ENCODE measurements at places on chromosomes 5 and 9. TPM values are rescaled to one million over a fixed set of nuclear protein-coding genes. Genes with fewer than 3 reads are reported as not detected.

CDC20B gene
- 0.82 TPM for polyA plus RNA-seq

PCDHGA1 gene
- 0.79 TPM for polyA plus RNA-seq

CDK9 gene
- 62.7 TPM for polyA plus RNA-seq

NDUFA8 gene
- polyA plus RNA-seq, result 76.0 TPM

SOHLH1 gene
- polyA plus RNA-seq, result not detected

HEMGN gene
- polyA plus RNA-seq, result 2.5 TPM

FBP2 gene
- not detected for polyA plus RNA-seq

FYB1 gene
- 4.8 TPM for polyA plus RNA-seq

SLC4A9 gene
- 18.2 TPM for polyA plus RNA-seq

ELOVL7 gene
- polyA plus RNA-seq, result 0.76 TPM

FOXD4L4 gene
- polyA plus RNA-seq, result not detected

GRCh38 chr5:52469420-52469819, 318.3 kb upstream of the ITGA1 start:
- DNase-seq, result no peak

DNA sequence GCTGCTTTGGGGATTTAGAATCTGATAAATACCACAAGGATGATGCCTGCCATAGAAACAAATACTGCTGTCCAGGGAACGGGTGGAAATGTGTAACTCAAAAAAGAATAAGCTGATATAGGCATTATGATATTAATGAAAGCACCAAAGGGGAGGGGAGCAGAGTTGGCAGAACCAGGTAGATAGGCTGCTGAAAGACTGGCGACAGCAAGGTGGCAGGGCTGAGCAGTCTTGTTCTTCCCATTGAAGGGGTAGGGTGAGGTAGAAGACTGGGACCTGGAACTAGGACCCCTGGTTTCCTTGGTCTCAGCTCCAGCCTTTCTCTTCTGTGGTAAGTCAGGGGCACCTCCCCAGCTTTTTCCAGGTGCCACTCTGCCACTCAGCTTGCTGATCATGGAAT, 31.4 kb upstream of the TMOD1 start:
- DNase-seq, result no peak

GRCh38 chr9:12846035-12846434, 71.2 kb downstream of the LURAP1L start:
- DNase-seq, result no peak

GRCh38 chr5:32771037-32771436, 59.9 kb downstream of the NPR3 start:
- DNase-seq, result no peak

GRCh38 chr9:4346131-4346530, 46.3 kb upstream of the GLIS3 start:
- DNase-seq, result no peak

GRCh38 chr9:136015656-136016571, 54.7 kb upstream of the UBAC1 start:
- no peak for DNase-seq

GRCh38 chr5:149240354-149240998, 31.2 kb upstream of the AFAP1L1 start:
- no peak for DNase-seq

- DNase-seq, result no peak
These were observed 3.2 kb downstream of the SURF2 start for GRCh38 chr9:133359399-133360175.

DNA sequence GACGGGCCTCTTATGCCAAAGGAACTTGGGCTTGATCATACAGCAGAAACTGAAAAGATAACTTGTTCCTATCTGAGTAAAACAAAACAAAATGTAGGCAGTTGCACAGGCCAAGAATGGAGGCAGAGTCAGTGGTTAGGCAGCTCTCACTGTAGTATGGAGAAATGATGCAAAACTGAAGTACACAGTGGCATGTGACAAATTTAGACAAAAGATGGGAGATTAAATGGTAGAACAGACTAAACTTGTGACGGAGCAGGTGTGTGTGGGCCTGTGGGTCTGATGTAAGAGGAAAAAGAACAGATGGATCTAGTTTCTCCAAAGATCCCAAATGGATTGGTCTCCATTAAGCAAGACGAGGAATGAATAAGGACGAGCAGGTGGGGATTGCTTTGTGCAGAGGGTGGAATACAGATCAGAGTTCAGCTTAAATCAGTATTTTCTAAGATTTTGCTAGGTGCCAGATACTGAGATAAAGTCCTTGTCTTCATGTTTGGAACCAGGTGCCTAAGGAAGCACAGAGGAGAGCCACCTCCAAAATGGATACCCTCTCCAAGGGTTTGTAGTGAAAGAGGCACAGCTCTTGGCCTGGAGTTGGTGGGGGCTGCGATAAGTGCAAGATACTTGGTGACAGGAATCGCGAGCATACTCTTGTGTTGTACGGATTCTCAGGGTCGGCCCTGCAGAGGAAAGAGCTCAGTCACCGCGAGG, 722 bp upstream of the DCP2 start:
- DNase-seq, result no peak

GRCh38 chr5:157306692-157307471, 41.0 kb downstream of the CYFIP2 start:
- DNase-seq, result no peak

- DNase-seq, result no peak
These were observed 197.0 kb downstream of the TAF11L14 start for GRCh38 chr5:17831279-17831678.

- DNase-seq, result no peak
These were observed 129.2 kb downstream of the MED27 start for GRCh38 chr9:131950487-131950886.

DNA sequence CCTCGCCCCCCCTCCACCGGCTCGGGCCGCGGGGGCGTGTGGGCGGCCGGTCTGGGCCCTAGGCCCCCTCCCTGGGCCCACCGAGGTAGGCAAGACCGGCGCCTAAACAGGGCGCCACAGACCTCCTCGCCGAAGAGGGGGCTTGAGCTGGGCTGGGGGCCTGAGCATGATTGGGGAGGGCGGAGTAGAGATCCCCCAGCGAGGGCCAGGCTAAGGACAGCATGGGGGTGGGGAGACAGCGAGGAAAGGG, 108.9 kb downstream of the PSD2 start:
- no peak for DNase-seq

GRCh38 chr9:6759185-6759977, 1.6 kb downstream of the KDM4C start:
- DNase-seq, result peak; percentile 22

DNA sequence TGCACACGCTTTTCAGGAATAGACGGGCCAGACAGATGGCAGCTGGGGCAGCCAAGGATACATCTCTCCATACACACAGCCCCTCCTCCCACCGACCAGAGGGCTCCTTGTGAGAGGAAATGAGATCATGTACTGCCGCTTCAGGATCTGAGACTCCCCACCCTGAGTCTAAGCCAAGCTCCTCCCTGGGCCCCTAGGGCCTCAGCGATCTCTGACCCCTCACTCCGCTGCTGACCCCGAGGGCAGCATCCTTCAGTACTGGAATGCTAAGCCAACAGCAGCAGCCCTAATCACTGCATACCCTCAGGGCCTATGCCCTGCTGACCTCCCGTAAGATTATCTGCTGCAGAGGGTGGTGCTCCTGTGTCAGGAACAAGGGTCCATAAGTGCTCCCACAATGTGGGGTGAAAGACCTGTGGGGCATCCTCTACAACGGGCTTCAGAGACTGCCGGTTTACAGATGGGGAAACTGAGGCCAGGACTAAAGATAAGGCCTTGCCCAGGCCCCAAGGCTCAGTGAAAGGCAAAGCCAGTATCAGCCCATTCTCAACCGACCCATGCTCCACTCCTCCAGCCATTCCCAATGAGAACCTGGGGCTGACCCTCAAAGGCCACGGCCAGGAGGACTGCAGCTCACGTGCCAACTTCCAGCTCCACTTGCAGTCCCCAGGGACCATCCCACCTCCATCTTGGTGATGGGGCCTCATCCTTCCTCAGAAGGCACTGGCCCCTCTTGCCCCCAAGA, 37.5 kb downstream of the BICD2 start:
- DNase-seq, result no peak

- DNase-seq, result no peak
These were observed 279.4 kb upstream of the GRIA1 start for GRCh38 chr5:153211076-153211475.

- no peak for DNase-seq
These were observed 1.5 kb downstream of the RMRP start for GRCh38 chr9:35656348-35656747.
